ENCODE measurements at places on chromosomes 11 and 22.
A peak's percentile ranks its signal among the peaks of the same experiment; 100 is the strongest.

DNA sequence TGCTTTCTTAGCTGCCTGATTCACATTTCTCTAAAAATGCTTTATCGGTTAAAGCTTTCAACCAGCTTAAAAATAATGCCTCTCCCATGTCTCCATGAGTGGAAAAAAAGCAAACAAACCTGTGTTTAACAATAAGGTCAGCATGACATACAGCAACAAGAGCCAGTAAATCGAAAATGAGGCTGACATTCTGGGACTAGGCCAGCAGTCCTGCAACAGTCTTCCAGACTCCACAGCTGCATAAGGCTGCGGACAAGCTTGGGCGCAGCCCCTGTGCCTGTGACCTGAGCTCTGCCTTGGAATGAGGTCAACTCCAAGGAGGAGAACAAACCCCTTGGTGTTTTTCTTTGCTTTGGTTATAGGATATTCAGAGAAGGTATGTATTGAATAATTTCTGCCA is 95.5 kb downstream of the PGR start:
- no peak for DNase-seq

DNA sequence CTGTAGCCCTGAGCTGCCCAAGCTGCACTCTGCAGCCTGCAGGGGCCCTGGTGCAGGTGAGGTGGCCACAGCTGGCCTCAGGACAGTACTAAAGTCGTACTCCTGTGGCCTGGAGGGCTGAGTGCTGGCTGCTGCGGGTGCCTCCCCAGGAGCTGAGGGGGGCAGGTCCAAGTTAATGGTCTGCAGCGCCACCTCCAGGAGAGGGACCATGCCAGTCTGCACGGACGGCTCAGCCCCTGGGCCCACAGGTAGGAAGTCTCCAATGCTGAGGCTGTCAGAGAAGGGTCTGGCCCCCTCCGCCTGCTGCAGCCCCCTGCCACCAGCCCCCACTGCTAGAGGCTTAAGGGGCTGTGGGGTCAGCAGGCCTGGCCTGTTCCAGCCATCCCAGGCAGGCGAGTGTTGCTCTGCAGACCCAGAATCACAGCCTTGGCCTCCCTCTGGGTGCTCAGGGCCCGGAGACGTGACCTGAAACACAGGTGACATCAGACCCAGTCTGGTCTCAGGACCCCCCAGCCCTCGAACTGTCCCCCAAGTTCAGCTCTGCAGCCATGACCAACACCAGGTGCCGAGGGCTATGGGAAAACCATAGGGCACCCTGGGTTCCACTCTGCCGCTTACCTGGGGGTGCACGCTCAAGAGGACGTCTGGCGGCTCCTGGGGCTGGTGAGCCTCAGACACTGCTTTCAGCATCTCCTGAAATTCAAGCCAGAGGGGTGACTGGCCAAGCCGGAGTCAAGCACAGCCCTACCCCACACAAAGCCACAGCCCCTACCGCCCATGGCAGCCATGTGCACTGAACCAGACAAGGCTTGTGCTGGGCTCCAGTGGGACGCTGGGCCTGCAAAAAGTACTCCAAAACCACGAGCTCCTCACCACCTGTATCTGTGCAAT is 20.8 kb downstream of the SELENOO start:
- DNase-seq: no peak

DNA sequence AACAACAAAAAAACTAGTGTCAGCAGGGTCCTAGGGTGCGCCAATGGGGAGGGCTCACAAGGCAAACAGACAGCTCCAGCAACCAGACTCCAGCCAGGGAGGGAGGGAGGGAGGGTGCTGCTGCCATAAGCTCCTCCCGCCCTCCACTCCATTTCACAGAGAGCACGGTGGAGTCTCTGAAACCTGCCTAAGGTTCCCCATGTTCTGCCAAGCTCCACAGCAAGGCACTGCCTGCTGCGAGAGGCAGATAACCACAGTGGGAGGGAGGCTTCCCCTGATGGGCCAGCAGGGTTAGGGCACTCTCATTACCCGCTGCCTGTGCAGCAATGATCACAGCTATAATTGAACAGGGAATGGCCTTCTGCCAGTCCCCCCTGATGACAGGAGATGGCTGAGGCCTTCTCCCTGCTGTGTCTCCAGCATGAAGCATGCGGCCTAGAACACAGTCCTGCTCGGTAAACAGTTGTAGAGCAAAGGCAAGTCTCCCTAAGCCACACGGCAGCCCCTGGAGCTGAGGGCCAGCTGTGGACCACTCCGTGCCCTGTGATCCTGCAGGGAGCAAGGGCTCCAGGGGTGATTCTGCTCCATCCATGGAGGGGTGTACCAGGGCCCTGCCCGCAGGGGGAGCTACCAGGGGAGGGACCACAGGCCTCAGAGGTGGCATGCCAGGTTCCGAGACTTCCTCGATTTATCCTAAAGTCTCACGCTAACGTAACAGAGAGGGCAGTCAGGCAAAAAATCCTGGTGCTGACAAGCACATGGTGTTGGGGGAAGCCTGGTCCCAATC is 42.9 kb downstream of the PC start:
- DNase-seq: no peak

DNA sequence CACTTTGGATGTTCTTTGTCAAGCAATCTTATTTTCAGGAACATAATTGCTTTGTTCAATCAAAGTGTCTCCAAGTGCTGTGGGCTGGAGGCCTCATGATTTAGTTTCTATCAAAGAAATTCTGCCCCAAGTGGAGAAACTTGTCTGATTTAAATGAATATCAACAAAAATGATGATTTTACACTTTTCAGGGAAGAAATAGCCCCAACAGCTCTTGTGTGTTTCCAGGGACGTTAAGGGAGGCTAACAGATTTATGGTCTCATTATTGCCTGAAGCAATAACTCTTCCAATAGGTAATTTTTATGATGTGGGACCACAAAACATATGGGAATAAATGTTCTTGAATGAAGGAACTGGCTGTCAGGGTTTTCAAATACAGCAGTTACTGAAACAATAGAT is 699.1 kb downstream of the FAM181B start:
- no peak for DNase-seq

DNA sequence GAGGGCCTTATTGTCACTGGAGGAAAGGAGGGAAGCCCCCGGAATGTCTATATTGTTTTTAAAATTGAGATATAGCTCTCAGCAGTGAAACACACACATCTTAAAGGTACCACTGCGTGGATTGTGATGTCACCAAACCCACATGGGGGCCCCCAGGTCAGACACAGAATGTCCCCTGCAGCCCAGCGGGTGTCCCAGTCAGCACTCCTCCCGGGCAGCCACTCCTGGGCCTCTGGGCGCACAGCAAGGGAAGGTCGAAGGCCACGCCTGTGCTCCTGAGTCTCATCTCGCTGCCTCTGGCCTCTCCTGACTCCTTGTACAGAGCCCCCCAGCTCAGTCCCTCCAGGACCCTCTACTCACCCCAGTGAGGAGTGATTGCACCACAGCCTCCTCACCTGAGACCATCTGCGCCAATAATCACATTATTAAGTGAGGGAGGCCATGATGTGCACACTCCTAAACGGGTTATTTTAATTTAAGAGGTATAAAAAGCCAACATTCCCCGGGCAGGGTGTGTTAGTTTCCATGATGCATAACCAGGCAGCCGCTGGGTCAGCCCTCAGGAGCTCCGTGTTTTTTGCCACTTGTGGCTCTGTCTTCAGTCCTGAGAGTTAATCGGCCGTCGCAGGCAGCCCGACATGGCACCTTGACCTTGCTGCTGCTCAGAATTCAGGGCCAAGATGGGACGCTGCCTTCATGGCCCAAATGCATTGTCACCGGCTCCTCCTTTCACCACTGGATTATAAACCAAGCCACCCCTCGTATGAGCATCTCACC is 1089.3 kb downstream of the BRD1 start:
- no peak for DNase-seq

- DNase-seq: no peak
Observed at GRCh38 chr11:34601085-34601444, 19.8 kb upstream of the EHF start.

- DNase-seq: no peak
Observed at GRCh38 chr11:118088531-118088930, 1.8 kb upstream of the SMIM35 start.

DNA sequence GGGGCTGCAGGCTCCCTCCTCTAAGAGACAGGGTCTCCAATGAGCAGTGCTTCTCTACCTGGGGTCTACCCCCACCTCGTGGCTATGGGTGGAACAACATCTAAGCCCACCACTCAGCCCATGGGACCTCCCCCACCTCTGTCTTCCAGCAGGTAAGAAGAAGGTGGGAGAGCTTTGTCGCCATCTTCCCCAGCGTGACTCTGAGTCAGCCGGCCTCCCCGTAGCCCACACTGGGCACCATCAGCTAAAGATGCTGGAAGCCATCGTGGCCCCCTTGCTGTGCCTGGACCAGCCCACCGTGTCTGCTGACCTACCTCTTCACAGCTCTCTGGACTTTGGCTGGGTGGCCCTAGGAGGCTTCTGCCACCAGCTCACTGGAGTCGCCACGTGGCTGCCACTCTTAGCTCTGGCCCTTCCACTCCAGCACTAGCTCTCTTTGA is 944 bp downstream of the C11orf86 start:
- DNase-seq: no peak

- no peak for DNase-seq
Observed at GRCh38 chr22:20284471-20285086, 16.5 kb upstream of the RTN4R start.

GRCh38 chr11:68574308-68574707 is 110.0 kb upstream of the GAL start:
- DNase-seq: no peak

DNA sequence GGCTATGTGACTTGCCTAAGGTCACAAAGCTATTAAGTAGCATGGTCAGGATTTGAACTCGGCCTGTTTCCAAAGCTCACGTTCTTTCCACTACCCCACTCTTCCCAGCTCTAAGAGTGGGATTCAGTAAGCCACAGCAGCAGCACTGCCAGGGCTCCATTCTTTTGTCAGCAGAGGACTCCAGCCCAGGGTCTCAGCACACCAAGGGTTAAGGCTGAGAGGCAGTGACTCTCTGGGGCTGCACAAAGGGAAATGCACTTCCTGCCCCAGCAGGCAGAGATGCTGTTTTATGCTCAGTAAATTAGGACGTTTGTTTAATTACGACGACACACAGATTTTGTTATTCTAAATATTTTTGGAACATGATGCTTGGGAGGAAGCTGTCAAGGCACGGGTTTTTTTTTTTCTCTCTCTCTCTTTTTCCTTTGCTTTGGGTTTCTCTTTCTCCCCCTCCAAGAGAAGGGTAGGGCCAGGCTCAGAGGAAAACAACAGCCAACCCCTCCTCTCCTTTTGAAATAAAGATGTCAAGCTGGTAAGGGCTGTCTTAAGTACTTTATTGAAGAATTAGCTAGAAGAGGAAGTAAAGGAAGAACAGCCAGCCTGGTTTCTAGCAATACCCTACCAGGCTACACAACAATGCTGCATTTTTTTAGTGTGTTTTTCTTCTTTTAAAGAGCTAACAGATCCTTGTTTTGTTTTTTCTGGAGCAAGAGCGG is 2.8 kb downstream of the MYH9 start:
- DNase-seq: no peak

GRCh38 chr11:16613512-16614381 is 124.7 kb upstream of the C11orf58 start:
- peak; percentile 26 for DNase-seq

DNA sequence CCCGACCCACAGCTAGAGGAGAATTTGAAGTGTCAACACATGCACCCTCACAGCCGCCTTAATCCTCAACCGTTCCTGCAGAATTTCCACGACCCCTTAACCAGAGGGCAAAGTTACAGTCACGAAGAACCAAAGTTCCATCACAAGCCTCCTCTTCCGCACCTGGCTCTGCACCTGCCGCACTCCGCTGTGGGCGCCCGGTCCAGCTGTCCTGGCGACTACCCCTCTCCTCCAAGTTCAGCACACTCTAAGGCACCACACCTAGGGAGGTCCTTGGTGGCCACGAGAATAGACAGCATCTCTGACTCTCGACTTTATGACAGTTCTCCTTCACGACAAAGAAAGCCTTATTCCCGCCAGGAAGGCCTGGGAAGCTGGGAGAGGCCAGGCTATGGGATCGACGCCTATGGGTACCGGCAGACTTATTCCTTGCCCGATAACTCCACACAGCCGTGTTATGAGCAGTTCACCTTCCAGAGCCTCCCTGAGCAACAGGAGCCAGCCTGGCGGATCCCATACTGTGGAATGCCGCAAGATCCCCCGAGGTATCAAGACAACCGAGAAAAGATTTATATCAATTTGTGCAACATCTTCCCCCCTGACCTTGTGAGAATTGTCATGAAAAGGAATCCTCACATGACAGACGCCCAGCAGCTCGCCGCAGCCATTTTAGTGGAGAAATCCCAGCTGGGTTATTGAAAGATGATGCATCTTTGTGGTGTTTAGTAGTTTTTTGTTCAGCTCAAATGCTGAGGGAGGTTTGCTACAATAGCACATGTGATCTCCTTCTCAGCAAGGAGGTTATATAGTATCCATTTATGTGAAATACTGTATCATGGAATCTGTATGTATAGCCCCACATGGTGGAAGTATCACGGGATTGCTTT is 72.1 kb downstream of the ZC3H12C start:
- DNase-seq: no peak

DNA sequence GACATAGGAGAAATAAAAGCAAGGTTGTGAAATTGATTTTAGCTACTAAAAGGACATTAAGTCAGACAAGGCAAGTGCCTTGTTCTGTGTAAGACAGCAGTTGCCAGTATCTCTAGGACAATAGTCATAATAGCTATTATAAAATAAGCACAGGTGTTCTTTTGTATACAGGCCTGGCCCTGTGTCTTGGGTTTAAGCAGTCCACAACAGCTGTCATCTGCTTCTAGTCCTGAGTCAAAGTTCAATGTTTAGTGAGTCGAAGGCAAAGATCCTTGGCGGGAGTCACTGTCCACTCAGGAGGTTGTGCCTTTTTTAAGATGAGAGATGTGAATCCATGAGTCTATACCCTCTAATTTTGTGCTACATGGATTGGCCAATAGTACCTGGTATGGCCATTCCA is 79.5 kb downstream of the SC5D start:
- no peak for DNase-seq

DNA sequence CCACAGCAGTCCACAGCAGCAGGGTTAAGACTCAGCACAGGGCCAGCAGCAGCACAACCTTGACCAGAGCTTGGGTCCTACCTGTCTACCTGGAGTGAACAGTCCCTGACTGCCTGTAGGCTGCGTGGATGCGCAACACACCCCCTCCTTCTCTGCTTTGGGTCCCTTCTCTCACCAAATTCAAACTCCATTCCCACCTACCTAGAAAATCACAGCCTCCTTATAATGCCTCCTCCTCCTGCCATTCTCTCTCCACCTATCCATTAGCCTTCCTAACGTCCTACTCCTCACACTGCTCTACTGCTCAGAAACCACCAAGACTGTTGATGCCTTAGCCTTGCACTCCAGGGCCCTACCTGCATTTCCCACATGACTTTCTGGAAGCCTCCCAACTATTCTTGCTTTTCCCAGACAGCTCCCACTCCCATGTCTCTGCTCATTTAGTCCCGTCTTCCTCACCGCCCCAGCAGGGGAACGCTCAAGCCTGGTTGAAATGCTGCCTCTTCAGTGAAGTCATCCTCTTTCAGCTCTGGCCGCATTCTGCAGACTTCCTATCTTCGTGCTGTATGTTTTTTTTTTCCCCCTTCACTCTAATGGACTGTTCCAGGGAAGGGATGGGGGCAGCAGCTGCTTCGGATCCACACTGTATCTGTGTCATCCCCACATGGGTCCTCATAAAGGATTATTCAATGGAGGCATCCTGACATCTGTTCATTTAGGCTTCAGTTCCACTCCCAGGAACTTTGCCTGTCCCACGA is 3.3 kb downstream of the IL18BP start:
- no peak for DNase-seq
